Iris pigment epithelial cell (primary cell): ENCODE measurements at places on chromosomes 4 and X.

DNA sequence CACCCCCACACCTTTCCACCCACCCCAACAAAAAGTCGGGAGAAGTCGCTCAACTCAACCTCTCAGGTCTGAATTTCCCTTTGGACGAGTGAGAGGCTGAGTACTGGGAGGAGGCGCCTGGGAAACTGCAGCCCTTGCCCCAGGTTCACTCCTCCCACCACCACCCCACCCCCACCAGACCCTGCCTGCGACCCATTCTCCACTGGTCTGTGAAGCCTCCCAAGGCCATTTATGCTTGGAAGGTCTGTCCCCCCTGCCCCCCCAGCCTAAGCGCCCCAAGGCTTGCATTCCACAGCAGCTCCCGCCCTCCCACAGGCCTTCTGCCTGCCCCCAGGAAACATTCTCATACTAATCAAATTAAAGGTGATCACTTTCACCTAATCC is 27.2 kb downstream of the ELF4 start:
- DNase-seq, result no peak

GRCh38 chr4:144969821-144970220 is 128.2 kb downstream of the ANAPC10 start:
- no peak for DNase-seq

GRCh38 chr4:149370785-149371420 is 444.7 kb downstream of the IQCM start:
- DNase-seq, result peak; percentile 68

- peak; percentile 83 for DNase-seq
Observed at GRCh38 chr4:20391198-20391597, 139.5 kb downstream of the SLIT2 start.

GRCh38 chr4:15163284-15163645 is 161.0 kb downstream of the CPEB2 start:
- DNase-seq, result peak; percentile 32

GRCh38 chrX:123424546-123424945 is 240.5 kb downstream of the GRIA3 start:
- peak; percentile 40 for DNase-seq

DNA sequence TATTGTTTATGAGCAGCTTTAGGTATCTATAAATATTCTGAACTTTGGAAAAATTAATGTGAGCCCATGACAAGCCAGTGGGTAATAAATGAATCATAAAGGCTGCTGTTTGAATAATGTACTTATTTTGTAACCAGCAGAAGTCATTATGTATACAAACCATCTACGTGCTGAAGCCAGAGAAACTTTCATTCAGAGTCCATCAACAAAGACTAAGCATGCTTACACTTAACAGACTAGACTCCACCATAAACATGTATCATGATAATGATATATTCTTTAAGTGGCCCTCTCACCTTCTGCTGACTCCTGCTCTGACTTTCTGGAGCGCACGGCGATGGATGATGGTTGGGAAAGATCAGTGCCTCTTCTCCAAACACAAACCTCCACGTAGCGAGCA is 72.0 kb downstream of the SMARCA5 start:
- no peak for DNase-seq

DNA sequence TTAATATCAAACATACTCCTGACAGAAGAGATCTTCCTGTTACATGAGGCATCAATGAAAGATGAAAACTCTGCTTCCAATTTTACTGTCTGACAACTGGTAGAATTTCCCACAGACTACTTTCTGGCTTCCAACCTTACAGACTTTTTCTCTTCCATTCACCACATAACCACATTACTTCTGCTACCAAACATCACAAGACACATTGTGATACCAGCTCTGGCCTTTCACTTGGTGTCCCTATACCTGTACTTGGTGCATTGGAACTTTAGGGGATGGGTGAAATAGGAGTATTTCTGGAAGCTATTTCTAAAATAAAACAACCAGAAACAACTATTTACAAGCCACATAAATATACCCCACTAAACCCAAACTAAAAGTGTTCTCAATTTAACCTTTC is 20.5 kb downstream of the AMTN start:
- no peak for DNase-seq

- DNase-seq, result peak; percentile 39
Observed at GRCh38 chr4:77232653-77233052, 75.6 kb downstream of the CCNG2 start.

- DNase-seq, result no peak
Observed at GRCh38 chr4:139912445-139912844, 241.5 kb downstream of the MAML3 start.

DNA sequence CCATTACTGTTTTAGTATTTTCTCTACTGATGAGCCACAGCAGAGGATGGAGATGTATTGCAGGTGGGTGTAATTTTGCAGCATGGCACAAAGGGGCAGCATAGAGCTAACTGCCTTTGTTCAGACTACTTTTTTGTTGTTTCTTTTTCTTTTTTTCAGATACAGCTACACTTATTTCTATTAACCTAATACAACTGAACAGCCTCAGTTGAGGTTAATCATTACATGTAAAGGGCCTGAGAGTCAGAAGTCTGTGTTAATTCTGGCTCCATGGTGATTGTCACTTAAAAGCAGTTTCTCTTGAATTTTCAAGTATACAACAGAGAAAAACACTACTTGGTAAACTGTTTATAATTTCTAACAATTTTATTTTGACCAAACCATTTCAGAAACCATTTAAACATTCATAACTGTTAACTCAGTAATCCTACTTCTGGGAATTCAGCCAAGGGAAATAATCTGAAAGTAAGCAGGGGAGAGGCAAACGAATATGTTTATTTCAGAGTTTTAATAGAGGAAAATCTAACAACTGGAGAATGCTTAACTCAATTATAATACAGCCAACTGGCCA is 13.9 kb upstream of the PPEF2 start:
- peak; percentile 85 for DNase-seq

- DNase-seq, result no peak
Observed at GRCh38 chr4:48042979-48043461, 26.4 kb downstream of the NIPAL1 start.

GRCh38 chr4:162059656-162060055 is 104.1 kb downstream of the FSTL5 start:
- DNase-seq, result no peak

DNA sequence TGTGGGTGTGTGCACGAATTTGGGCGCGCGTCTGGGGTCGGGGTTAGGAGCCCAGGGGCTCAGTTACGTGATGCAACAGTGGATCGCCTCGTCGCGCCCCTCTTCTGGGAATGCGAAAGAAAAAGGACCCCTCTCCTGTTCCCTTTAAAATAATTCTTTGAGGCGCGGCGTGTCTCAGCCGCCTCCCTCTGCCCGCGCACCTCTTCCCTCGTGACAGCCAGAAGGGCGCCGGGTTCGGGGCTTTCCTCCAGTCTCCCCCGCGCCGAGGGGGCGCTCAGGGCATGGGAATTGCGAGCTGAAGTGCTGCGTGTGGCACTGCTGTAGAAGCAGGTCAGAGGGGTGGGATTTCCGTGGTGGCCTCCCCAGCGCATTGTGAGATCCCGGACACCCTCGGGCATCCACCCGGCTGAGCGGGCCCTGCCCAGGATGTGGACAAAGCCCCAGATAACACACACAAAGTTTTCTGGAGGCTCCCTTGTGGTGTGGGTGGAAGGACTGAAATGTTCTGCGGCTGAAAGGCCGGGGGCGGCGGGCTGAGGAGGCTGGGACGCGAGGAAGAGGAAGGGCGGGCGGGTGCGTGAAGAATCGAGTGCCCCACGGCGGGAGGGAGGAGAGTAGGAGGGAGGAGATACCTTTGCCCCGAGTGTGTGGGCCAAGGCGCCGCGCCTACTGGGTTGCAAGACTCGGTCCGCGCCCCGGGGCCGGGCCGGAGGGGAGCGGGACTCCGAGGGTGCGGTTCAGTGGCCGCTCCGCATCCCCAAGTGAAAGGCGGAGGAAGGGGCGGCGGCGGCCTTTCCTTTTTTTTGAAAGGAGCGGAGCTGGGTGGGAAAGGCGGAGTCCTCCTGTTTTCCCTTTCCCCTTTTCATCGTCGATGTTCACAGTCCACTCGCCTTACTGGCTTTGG is 752 bp downstream of the SEPTIN11 start:
- DNase-seq, result peak; percentile 52

- DNase-seq, result no peak
Observed at GRCh38 chr4:48196758-48197504, 62.9 kb upstream of the TXK start.

- no peak for DNase-seq
Observed at GRCh38 chr4:578451-579443, 2.7 kb upstream of the TMEM271 start.

GRCh38 chr4:104815665-104816064 is 321.0 kb upstream of the CXXC4 start:
- peak; percentile 16 for DNase-seq

GRCh38 chrX:99750721-99751120 is 659.4 kb downstream of the PCDH19 start:
- no peak for DNase-seq

DNA sequence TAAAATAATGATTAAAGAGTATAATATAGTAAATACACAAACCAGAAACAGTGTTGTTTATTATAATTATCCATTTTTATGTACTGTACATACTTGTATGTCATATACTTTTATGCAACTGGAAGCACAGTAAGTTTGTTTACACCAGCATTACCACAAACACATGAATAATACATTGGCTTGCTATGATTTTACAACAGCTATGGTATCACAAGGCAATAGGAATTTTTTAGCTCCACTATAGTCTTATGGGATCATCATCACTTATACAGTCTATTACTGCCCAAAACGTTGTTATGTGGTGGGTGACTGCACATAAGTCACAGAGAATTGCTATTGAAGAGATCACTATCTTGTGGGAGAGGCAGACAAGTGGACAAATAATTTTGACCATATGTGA is 1.8 kb upstream of the PF4V1 start:
- no peak for DNase-seq

- peak; percentile 59 for DNase-seq
Observed at GRCh38 chrX:40105835-40106675, 8.3 kb upstream of the BCOR start.

- DNase-seq, result no peak
Observed at GRCh38 chr4:15007201-15007600, 4.9 kb downstream of the CPEB2 start.

DNA sequence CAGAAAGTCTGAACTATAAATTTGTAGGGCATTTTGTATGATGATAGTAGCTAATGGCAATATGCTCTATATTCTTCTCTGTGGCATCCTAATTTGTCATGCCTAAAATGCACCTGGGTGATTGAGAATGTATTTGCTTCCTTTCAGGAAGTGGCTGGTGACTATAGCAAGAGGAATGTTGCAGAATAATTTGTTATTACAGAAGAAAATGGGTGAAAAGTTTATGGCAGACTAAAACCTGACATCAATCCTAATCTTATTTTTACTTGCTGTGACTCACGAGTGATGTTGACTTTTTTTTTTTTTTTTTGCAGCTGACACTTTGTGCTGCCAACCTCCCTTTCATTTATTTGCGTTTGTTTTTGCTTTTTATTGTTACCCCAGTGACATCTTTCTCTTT is 141.1 kb downstream of the MSL3 start:
- peak; percentile 64 for DNase-seq

- DNase-seq, result peak; percentile 68
Observed at GRCh38 chr4:102196221-102196620, 149.1 kb downstream of the SLC39A8 start.

DNA sequence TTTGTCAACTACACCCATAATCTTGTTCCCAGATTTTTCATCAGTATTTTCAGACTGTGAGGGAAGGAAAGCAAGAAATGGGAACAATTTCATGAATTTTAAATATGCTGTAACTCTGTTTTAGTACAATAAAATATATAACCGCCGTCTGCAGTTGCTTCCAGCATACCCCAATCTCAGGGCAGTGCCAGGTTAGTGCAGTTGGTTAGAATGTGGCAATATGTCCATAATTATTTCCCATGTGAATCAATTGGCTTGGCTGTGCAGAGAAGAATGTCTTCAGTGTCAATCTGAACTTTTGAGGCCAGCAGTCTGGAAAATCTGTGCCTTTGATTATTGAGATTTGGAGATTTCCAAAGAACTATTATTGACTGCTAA is 5.0 kb upstream of the MMAA start:
- no peak for DNase-seq

GRCh38 chr4:73589887-73590801 is 30.1 kb downstream of the RASSF6 start:
- no peak for DNase-seq

DNA sequence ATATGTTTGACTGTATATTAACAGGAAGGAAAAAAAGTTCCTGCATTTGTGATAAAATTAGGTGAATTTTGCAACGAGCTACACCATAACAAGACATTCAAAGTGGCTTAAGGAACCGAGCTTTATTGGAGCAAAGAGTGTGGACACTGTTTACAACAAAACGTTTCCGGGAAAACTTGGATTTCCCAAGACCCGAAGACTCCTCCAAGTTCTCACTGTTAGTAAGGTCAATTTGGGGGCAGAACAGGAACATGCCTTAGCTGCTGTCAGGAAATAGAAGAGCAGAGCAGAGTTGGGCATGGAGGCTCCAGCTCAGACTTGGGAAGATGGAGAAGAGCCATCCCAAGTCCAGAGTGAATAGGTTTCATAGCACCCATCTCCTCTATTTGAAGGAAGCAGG is 16.5 kb downstream of the ADH6 start:
- peak; percentile 66 for DNase-seq

DNA sequence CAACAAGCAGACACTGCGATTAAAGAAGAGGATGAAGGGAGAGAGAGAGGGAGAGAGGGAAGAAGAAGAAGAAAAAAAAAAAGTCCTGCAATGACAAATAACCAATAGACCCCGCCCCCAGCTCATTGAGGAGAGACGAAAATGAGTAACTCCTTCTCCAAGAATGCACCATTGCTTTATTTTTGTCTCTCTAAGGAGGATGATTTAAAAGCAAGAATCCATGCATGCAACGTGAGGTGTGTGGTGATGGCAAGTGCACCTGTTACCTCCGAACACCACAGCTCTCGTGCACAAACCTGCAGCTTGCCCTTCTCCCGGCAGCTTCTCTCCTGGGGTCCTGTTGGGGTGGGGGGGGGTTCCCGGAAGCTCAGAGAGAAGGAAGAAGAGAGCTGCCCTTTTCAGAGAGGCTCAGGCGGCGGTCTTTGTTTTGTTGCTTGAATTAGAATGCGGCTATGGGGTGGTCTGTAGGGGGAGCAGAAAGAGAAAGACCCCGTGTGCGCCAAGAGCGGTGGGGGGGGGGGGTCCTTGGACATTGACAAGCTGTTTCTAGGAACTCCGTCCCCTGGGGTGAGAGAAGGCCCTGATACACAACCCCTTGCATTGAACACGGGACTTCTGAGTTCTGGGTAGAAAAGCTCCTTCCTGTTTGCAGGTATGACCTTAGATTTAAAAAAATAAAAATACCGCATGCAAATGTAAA is 100.7 kb downstream of the CRLF2 start:
- DNase-seq, result no peak

GRCh38 chrX:51215266-51215665 is 117.4 kb upstream of the NUDT10 start:
- DNase-seq, result no peak

- no peak for DNase-seq
Observed at GRCh38 chr4:96691521-96691920, 851.6 kb downstream of the PDHA2 start.

GRCh38 chrX:53247928-53248327 is 22.9 kb upstream of the KDM5C start:
- no peak for DNase-seq

GRCh38 chr4:81631958-81632441 is 160.3 kb upstream of the RASGEF1B start:
- peak; percentile 60 for DNase-seq
